Camera-type eye (tissue), 1 donor: ENCODE measurements at places on chromosomes 16 and 17. TPM values are rescaled to one million over a fixed set of nuclear protein-coding genes. Genes with fewer than 3 reads are reported as not detected.

Gene NT5M
- 3.6 TPM for total RNA-seq

Gene BFAR
- 101 TPM for total RNA-seq

Gene SUZ12
- 63.8 TPM for total RNA-seq

Gene TSR1
- 44.5 TPM for total RNA-seq

Gene TEDC2
- 7.0 TPM for total RNA-seq

Gene KRT32
- total RNA-seq: not detected

Gene HS3ST3A1
- total RNA-seq: 22.7 TPM
